ENCODE measurements at places on chromosomes 13 and 19.

GRCh38 chr13:38713046-38713445 is 26.2 kb downstream of the FREM2 start:
- no peak for DNase-seq

- no peak for DNase-seq
Measured at GRCh38 chr19:54147676-54148075, 10.1 kb downstream of the CNOT3 start.

DNA sequence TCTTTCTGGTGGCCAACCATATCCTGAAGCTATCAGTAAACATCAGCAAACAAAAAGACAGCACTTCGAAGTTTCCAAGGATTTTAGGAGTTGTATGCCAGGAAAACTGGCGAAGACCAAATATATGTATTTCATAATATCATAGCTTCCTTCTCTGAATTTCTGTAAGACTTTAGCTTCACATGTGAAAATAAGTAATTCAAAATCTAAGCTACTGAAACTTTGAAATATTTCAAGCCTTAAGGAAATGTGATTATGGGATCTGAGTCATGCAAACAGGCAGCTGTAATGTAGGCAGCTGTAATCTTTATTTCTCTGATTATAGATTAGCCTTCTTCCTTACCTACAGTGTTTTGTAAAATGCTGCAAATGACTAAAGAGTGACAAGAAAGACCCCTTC is 70.7 kb upstream of the ANKRD10 start:
- DNase-seq: no peak

- no peak for DNase-seq
Measured at GRCh38 chr19:19079571-19079970, 15.8 kb downstream of the SLC25A42 start.

- no peak for DNase-seq
Measured at GRCh38 chr13:73109969-73110368, 51.2 kb downstream of the KLF5 start.

- DNase-seq: no peak
Measured at GRCh38 chr19:6970021-6970420, 51.2 kb downstream of the MBD3L2B start.

DNA sequence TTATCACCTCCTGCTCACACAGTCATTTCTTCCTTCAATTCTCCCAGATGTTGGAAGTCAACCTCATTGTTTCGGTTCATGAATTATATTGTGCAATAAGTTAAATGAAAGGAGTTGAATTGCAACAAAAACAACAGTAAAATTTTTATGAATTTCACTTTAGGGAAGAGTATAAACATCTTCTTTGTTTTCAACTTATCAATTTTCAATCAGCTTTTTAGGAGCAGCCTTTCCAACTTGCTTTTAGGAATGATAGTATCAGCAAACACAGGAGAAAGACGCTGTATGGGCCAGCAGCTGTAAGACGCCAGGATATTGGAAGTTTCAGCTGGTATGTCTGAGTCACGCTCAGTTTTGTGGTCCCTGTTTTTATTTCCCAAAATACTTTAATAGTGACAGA is 132.5 kb upstream of the ARGLU1 start:
- DNase-seq: no peak

DNA sequence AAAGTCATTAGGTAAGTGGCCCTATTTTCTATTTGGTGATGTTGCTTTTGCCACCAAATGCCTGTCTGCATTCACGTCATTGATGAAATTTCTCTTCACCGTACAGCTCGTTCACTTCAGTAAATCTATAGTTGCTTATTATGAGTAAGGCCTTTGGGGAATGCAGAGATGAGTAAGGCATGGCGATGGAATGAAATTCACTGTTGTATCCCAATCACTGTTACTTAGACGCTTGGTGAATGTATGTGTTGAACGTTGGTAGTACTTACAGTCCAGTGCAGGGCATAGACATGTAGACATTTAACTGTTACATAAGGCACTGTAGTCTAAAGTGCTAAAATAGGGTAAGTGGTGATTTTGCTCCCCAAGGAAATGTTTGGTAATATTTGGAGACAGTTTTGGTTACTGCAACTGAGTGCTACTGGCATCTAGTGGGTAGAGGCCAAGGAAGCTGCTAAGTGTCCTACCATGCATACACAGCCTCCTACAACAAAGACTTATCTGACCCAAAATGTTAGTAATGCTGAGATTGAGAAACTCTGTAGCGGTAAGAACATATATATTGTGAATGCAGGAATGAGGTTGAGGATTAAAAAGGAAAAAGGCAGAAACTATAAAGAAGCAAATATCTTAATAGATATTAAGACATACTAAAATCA is 5.8 kb downstream of the AKAP11 start:
- DNase-seq: no peak

DNA sequence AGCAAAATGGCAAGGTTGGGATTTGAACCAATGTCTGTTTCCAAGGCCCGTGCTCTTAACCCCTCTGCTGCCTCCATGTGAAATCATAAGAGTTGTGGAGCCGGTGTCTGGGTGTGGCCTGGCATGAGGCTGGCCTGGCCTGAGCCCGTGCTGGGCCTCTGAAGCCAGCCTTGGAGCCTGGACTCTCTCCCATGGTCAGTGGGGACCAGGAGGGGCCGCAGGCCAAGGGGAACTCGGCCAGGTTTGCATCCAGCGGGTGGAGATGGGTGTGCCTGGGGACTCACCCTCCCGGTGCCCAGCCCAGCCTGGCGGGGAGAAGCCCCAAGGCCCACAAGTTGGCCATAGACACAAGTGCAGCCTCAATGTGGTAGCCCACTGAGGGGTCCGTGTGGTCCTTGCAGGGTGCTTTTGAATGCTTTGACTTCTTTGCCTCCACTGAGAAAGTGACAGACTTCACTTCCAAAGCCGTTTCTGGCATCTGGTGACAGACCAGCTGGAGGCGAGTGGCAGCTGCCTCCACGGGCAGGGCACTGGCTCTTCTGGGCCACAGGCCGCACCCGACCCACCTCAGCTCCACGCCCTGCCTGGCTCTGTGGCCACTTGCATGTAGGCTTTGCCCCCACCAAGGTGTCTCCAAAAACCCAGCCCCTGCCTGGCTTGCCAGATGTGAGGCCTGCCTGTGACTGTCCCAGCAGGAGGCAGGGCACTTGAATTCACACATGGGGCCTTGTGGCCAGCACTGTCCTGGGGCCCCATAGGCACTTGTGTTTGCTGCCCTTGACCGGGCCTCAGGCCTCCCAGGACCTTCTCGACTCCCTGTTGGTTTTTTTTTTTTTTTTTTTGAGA is 26.2 kb upstream of the NCCRP1 start:
- DNase-seq: no peak

DNA sequence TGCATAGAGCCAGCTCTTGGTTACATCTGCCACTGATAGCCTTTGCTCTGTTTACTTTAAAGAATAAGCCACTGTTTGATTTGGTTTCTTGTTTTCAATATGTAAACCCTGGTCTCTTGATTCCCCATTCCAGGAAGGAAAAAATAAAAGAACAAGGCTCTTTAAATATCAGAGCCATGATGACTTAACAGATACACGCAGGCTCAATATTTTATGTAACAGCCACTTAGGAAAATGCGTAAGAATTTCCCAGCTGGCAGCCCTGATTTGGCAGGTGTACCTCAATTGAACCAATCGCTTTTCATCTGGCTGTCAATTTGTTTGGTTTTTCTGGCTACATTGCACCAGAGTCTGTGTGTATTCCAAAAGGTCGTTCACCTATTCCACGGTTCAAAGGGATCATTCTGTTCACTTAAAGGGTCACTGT is 65.6 kb downstream of the IRS2 start:
- DNase-seq: no peak

- DNase-seq: no peak
Measured at GRCh38 chr13:41767801-41768200, 193.1 kb downstream of the VWA8 start.

- DNase-seq: no peak
Measured at GRCh38 chr19:30255791-30256495, 116.2 kb upstream of the ZNF536 start.

DNA sequence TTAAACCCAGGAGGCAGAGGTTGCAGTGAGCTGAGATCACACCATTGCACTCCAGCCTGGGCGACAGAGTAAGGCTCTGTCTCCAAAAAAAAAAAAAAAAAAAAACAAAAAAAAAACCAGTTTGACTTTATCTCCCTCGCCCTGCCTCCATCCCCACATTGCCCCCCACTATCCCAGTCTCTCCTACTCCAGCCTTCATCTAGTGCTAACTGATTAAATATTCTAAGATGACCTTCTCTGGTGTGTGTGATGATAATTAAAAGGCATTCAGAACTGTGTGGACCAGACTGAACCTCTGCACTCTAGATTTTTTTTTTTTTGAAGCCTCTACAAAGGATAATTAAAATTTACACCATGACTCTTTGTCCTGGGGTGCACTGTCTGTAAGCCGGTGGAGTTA is 6.0 kb upstream of the DLL3 start:
- DNase-seq: no peak

All from germinal center (tissue), 1 donor.